GM19239 (cell line): ENCODE measurements at places on chromosomes 5 and 9.

DNA sequence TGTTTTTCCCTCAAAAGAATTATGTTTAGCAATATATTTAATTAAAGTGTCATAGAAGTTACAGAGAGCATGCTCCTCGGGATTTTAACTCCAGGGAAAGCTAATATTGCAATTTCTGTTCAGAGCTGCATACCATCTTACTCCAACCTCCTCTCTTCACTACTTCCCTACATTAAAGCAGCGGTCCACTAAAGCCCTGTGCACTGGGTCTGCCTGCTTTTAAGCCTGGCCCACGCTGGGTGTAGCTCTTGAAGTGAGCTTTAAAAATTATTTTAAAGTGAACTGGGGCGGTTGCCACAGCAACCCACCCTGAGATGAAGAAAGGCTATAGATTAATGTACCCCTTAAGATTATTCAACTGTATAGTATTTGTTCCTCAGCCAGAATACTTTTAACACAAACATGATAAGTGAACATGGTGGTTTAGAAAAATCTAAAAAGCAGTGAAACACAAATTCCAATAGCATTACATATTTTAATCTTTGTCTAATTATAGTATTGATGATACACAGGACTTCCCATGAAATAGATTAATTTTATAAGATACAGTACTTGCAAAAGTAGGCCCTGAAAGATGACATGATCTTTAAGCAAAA lies 3.9 kb upstream of the MEF2C start:
- DNase-seq, result no peak

DNA sequence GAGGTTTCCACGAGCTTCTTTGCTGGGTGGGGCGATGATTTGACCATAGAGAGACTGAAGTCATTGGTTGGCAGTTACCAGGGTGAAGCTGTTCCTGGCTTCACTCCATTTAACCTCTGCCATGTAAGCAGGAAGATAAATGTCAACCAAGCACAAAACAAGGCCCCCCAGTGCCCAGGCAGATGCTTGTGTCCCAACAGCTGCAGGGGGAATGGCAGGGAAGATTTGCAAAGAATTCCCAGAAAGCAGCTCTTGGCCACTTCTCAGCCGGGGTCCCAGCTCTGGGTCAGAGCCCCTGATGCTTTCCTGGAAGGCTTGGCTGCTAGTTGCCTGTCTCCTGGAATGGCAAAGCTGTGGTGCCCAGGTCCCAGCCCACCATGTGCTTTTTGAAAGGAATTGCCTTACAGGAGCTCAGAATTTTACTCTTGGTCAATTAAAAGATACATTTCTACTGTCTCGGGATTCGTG lies 383.4 kb downstream of the ENC1 start:
- DNase-seq, result no peak

GRCh38 chr5:141870228-141870627 lies 8.0 kb downstream of the PCDH1 start:
- no peak for DNase-seq

GRCh38 chr5:106907979-106908378 lies 762.8 kb downstream of the EFNA5 start:
- DNase-seq, result no peak

DNA sequence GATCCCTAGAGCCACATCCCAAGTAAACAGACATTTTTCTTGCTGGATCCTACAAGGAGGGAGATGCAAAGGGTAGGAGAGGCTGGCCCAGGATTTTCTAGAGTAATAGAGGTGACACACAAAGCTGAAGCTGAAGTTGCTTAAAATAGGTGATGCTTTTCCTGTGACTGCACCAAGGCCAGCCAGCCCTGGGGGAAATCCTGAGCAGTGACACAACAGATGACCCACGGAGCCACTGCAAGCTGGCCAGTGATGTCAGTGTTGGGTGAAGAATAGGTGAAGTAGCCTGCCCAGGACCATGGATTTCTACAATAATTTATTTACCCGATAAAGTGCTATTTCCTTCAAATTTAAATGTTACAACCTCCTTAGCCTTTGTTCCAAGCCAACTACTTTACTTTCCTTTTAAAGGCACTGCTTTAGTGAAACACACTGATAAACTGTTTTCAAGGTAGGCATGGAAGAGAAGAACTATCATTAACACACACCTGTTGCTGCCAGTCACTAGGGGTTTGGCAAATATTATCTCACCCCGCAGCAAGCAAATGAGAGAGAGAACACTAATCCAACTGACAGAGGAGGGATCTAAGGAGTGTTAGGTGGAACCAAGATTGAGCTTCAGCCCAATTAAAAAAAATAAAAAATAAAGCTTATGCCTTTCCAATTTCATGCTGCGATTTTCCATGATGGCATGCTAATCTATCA lies 123.5 kb downstream of the CTNND2 start:
- no peak for DNase-seq

DNA sequence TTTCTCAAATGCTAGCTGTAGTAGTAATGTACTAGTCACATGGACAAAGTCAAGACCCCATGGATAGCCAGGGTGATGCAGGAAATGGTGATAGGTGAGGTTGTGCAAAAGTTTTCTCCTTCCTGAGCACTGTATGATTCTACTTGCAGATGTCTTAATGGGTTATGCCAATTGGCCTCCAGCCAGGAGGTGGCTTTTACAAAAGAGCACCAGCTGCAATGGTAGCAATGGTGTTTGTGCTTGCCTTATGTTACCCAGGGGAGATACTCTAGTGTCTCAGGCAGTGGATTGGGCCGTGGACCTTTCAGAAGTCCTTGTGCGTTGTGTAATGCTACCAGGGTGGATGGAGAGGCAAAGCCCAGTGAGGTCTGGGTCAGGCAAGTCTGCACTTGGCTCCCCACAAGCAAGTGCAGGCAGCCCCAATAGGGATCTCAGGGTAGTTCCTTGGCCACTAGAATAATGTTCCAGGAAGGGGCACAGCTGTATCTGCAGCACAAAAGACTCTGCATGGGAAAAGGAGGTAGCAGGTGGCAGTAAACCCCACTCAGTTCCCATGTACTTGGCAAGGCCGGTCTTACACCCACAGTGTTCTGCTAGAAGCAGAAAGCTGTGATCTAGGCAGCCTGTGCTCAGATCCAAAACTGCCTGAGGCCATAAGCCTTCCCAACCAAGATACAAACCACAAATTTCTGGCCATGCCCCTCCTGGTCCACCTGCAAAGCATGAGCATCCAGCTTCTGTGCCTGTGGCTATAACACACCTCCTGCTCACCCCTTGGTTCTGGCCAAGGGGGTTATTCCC lies 46.4 kb upstream of the EDIL3 start:
- DNase-seq, result no peak

DNA sequence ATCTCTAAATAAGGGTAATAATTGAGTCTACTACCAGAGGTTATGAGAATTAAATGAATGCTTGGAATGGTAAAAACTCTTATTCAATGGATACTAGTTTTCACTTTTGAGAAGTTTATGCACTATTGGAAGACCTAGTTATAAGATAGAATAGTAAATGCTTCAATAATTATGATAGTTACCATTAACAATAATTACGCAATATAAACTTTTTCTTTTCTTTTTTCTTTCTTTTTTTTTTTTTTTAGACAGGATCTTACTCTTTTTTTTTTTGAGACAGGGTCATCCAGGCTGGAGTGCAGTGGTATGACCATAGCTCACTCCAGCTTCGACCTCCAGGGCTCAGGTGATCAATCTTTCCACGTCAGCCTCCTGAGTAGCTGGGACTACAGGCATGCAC lies 6.7 kb downstream of the ALDOB start:
- no peak for DNase-seq

- DNase-seq, result no peak
Observed at GRCh38 chr5:177336112-177336511, 15.4 kb downstream of the LMAN2 start.

DNA sequence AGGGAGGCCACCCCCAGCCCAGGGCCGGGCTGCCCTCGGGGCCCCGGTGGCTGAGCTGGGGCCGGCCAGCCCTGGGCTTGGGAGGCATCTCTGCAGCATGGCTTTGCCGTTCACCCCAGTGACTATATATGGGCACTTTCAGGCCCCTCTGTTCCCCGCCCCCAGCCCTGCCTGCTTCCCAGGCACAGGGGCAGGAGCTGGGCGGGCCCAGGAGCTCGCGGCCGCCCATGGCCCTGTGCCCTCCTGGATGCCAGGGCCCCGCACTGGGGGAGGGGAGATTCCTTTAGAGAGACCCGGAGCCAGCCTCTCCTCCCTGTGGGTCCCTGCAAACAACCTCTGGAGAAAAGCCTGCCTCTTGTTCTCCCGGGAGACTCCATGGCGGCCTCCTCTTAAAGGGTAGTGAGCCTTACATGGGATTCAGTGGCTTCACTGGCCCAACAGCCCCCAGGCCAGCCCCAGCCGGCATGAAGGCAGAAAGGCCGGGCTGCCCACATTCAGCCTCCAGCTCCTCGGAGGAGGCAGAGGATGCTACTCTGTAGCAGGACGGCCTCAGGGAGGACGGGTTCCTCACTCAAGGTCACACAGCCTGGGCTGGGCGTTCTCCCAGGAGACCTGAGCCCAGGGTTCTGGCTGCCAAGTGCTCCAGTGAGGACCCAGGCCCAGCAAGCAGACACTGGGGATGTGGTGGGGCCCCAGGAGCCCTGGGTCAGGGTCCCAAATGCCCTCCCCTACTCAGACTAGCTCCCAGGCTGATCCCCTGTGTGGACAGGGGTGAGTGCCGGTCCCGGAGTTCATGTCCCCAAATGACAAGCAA lies 4.1 kb downstream of the NACC2 start:
- DNase-seq, result no peak

- no peak for DNase-seq
Observed at GRCh38 chr5:149740341-149740740, 10.2 kb downstream of the PPARGC1B start.

- no peak for DNase-seq
Observed at GRCh38 chr9:35322075-35322885, 160.5 kb downstream of the UNC13B start.
